ENCODE measurements at places on chromosomes 12 and 14.

DNA sequence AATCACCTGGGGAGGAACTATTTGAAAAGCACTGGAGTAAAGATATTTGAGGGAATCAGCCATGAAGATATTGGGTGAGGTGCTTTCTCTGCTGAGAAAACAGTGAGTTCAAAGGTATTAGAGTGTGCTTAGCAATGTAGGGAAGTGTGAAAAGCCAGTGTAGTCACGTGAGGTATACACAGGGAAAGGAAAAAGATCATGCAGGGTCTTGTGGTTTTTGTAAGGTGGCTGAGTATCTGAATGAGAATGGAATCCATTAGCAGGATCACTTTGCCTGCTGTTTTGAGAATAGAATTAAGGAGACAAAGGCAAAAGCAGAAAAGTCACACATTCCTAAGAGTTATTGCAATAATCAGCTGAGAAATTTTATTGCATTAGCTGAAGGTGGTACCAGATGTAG lies 193.0 kb downstream of the PIK3C2G start:
- no peak for DNase-seq

DNA sequence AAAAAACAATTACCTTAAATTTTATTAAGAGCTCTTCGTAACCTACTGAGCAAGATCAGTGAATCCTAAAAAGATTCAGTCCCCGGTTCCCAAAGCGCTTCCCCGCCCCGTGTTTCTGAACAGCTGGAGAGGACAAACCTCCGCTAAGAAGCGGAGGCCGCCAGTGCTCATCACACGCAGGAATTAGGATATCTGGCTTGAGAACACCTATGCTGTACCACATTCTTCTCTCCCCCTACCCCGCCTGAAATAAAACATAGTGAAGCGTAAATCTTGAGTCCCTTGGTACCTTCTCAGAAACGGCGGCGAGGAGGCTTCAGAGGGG lies 774 bp upstream of the WDR20 start:
- DNase-seq = no peak

DNA sequence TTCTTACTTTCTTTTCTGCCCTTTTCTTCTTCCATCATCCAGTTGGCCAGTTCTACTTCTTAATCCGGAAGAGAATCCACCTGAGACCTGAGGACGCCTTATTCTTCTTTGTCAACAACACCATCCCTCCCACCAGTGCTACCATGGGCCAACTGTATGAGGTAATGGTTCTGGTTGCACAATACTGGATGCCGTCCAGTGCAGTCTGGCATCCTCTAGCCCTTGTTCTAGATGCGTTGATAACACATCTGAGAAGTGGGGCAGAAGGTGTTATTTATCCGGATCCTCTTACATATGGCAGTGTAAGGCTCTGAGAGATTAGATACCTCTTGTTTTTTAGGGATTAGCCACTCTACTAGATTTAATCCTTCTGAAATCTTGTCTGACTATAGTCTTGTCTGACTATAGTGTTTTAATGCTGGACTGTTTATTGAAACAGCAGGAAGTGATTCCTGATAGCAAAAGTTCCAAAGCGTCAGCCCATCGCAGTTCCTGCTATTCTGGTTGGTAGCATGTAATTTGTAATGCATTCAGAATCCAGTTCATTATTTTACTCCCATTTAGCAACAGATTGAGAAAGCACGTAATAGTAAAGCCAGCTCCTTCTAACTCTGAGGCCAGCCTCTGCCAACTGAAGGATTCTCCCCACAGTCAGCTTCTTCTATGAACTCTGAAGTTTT lies 7.9 kb downstream of the GABARAPL1 start:
- DNase-seq = no peak

DNA sequence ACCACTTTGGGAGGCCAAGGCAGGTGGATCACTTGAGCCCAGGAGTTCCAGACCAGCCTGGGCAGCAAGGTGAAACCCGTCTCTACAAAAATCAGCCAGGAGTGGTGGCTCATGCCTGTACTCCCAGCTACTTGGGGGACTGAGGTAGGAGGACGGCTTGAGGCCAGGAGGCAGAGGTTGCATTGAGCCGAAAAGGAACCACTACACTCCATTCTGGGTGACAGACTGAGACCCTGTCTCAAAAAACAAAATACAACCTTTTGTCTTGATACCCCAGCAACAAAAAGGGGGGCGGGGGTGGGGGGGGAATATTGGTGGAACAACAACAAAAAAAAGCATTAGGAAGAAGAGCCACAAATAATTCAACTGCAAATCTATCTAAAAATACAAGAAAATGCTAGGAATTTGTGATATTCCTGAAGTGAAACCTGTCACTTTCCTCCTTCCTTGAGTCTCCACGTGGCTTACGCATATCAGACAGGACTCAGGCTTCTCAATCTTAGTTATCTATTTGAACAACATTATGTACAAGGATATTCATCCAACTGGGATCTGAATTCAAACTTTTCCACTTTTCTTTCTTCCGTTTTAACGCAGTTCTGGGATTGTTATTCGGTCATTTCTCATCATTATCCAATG lies 1.3 kb downstream of the R3HDM2 start:
- peak; percentile 10 for DNase-seq

DNA sequence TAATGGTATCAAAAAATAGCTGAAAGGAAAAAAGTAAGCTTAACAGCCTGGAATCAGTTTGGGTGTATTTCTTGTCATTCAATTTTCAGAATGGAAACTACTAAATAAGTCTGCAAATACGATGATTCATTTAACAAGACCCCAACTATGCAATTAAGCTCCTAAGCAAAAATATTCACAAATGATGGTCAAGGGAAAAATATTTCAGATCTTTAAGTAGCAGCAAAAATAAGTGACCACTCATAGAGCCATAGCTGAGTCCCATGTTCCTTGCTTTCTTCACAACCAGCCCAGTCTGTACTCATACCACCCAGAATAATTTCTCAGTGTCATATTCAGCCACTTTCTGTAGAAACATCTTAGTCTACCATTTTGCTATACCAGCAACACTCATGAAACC lies 185.4 kb downstream of the PPM1H start:
- no peak for DNase-seq

- no peak for DNase-seq
Observed at GRCh38 chr12:132948146-132949066, 7.7 kb downstream of the ZNF605 start.

DNA sequence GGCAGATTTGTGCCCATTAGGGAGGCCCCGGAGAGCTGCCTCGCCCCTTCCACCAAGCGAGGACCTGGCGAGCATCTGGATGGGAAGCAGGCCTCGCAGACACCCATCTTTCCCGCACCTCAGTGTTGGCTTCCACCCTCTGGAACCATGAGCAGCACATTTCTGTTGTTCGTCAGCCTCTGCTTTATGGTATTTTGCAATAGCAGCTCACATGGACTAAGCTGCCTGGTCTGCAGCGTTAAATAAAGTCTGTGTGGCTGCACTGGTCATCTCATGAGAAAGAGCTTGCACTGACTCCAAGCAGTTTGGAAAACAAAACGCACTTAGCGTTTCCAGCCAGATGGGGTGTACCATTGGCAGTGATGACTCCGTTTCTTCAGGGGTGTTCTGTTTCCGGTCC lies 75.8 kb downstream of the GLT1D1 start:
- no peak for DNase-seq

GRCh38 chr14:44414646-44415045 lies 92.4 kb downstream of the FSCB start:
- no peak for DNase-seq

DNA sequence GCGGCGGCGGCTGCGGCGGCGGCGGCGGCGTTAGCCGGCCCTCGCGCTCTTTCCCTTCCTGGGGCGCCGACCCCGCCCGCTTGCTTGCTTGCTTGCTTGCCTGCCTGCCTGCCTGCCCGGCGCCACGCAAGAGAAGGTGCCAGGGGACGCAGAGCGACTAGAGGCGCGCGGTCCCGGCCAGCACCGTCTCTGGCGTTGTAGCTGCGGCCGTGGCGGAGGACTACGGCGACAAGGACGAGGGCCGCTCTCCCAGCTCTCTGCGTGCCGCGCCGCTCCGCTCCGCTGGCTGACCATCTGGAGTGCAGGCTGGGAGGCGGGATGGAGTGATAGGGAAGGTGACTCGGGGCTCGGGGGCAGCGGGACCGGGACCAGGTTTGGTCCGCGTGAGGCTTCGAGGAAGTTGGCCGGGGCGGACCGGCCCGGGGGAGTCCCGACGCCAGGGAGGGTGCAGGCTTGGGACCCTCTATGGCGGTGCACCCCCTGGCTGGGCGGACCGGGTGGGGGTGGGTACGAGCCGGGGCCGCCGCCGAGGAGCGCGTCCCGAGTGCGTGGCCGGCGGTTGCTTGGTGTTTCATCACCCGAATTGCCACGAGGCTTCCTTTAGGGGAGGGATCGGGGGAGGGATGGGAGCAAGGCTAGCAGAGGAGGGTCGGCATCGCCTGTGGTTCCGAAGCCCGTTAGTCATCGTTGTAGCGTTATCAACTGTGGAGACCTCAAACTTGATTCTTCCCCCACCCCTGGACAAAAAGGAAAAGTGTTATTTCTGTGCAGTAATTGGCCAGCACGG lies 471 bp downstream of the XPOT start:
- peak; percentile 95 for DNase-seq

- peak; percentile 25 for DNase-seq
Observed at GRCh38 chr12:9813821-9814798, 13.2 kb upstream of the KLRF1 start.

GRCh38 chr14:74579447-74580274 lies 32.4 kb downstream of the LTBP2 start:
- DNase-seq = peak; percentile 78

- peak; percentile 56 for DNase-seq
Observed at GRCh38 chr12:13661005-13661887, 320.2 kb downstream of the GRIN2B start.

- no peak for DNase-seq
Observed at GRCh38 chr14:100866666-100867630, 36.6 kb downstream of the RTL1 start.
